ENCODE measurements at places on chromosomes 3 and 15. TPM values are rescaled to one million over a fixed set of nuclear protein-coding genes. Genes with fewer than 3 reads are reported as not detected.

DNA sequence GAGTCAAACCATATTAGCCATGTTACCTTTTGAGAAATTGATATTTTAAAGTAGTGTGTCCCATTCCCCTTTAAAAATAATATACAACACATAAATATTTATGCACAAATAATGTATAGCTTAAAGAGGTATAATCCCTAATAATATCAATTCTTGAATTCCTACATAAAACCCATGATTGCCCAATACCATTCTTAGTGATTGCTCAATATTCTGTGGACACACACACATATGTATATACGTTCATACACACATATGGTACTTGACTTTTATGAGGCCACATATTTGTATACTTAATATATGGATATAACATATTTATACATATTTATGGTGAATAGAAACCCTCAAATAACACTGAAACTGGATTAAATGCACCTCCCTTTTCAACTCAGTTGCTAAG lies 367.4 kb downstream of the ZBBX start:
- H3K27me3 ChIP-seq, result no peaks in the 10 kb centered on the region
- no peak for DNase-seq
- no peaks in the 10 kb centered on the region for H3K36me3 ChIP-seq
- H3K4me3 ChIP-seq, result no peak overlapping the region

Gene PLIN1
- 0.95 TPM for total RNA-seq

DNA sequence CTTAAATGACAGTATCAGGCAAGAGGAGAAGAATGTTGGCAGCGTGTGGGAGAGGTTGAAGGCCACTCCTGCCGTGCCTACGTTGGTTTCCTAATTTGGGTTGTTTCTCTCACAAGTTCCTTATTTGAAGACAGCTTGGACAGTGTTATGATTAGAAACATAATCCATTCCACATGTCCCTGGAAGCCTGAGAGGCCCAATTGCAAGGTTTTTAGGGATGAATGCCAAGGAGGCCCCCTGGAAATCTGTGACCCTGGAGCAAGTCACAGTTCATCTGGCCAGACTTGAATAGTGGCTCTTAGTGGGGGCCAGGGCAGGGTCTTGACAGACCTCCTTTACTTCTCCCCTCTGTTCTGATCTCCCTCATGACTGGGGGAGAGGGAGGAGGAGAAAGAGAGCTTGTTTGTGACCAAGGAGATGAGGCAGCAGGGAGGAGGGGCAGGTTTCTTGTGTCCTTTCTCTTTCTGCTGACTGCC lies 584.4 kb upstream of the TBL1XR1 start:
- peak overlapping the region; percentile 69 for H3K27ac ChIP-seq
- peaks cover 41% of the 10 kb centered on the region for H3K4me1 ChIP-seq
- no peaks in the 10 kb centered on the region for H3K27me3 ChIP-seq
- no peak overlapping the region for H3K4me3 ChIP-seq

DNA sequence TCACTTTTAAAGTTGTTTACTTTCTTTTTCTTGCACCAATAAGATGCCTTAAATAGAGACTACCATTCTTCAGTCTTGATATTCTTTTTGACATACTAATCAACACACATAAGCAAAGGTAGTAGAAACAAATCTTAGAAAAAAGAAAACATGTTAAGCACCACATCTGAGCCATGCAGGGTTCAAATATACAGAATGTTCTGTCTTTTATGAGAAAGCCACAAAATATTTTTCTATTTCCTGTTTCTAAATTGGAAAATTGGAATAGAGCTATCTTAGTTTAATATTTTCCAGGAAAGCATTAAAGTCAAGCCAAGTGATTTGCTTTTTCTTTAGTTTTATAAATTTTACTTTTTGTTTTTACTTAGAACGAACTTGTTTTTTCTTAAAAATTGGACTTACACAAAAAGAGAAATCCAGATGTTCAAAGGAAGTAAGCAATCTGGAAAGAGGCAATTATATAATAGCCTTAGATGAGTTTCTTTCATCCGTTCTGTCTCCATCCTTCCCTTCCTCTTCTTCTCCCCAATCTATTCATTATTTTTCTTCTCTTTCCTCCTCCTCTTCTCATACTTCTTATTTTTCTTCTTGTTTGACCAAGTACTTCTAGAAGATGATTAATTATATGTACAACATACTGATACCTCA lies 731.7 kb downstream of the SQOR start:
- no peak overlapping the region for H3K4me3 ChIP-seq
- H3K27me3 ChIP-seq, result no peaks in the 10 kb centered on the region
- no peaks in the 10 kb centered on the region for H3K36me3 ChIP-seq
- peaks cover 6% of the 10 kb centered on the region for H3K4me1 ChIP-seq
- DNase-seq, result no peak

DNA sequence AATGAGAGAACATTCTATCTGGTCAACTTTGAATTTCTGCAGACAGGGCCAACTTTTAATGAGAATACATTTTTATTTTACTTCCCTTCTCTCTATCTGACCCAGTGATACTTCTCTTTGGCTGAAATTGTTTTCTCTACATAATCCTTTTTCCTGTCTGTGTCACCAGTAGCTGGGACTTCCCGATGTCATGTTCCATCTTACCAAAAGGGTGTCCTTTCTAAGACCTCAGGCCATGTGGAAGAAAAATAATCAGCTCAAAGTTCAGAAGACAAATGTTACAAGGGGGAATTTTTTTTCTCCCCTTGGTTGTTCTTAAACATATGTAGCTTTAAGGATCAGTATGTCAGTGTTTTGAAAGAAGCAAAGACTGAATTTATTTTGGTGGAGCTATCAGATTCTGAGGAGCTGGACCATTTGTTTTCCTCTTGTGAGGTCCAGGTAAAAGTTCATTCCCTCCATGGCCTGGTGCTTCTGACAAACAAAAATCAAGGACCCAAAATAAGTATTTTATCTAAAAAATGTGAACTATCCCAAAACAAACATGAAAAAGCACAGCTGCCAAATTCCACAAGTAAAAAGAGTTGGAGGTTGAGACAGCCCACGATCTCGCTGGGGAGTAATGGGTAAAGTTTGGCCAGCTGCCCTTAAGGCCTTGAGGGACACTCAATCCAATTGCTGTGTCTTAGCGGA lies 859.4 kb upstream of the NR2F2 start:
- H3K4me1 ChIP-seq, result no peaks in the 10 kb centered on the region
- H3K36me3 ChIP-seq, result no peaks in the 10 kb centered on the region
- DNase-seq, result no peak
- no peaks in the 10 kb centered on the region for H3K27me3 ChIP-seq
- H3K27ac ChIP-seq, result no peak overlapping the region
- no peak overlapping the region for H3K4me3 ChIP-seq

Gene CD276
- total RNA-seq, result 29.8 TPM

DNA sequence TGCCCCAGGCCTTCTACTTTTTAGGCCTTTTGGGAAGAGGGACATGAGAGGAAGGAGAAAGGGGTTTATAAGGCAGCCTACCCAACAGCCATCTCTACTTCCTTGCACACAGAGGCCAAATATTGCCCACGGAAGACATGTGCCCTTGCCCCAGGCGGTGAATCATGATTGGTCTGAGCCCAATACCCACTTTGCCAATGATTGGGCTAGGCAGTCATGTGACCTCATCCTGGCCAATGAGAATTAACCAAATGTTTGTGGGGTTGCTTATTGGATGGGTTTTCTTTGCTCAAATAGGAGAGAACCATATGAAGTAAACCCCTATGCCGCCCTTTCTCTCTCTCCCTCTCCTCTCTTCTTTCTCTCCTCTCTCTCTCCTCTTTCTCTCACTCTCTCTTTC lies 42.2 kb upstream of the ATP1B3 start:
- H3K36me3 ChIP-seq, result no peaks in the 10 kb centered on the region
- no peaks in the 10 kb centered on the region for H3K27me3 ChIP-seq
- H3K27ac ChIP-seq, result no peak overlapping the region
- no peak overlapping the region for H3K4me3 ChIP-seq

GRCh38 chr3:11077466-11077865 lies 76.8 kb upstream of the HRH1 start:
- H3K4me1 ChIP-seq, result no peaks in the 10 kb centered on the region
- DNase-seq, result no peak
- no peak overlapping the region for H3K27ac ChIP-seq
- H3K4me3 ChIP-seq, result no peak overlapping the region

Gene PAQR5
- not detected for total RNA-seq

Measured in sigmoid colon (tissue), 7 donors.